ENCODE measurements at places on chromosomes 7 and 10. TPM values are rescaled to one million over a fixed set of nuclear protein-coding genes. Genes with fewer than 3 reads are reported as not detected.

Gene UTF1
- polyA plus RNA-seq, result not detected

Gene POLR2J3
- 13.5 TPM for polyA plus RNA-seq

Gene ERCC6
- polyA plus RNA-seq, result 9.1 TPM

Gene CCL24
- not detected for polyA plus RNA-seq

Gene HTR7
- 2.3 TPM for polyA plus RNA-seq

Gene SHTN1
- 0.28 TPM for polyA plus RNA-seq

- DNase-seq, result no peak
Measured at GRCh38 chr10:97664282-97664850, 22.7 kb downstream of the AVPI1 start.

GRCh38 chr7:18820981-18821380, 296.5 kb downstream of the TWIST1 start:
- DNase-seq, result no peak

DNA sequence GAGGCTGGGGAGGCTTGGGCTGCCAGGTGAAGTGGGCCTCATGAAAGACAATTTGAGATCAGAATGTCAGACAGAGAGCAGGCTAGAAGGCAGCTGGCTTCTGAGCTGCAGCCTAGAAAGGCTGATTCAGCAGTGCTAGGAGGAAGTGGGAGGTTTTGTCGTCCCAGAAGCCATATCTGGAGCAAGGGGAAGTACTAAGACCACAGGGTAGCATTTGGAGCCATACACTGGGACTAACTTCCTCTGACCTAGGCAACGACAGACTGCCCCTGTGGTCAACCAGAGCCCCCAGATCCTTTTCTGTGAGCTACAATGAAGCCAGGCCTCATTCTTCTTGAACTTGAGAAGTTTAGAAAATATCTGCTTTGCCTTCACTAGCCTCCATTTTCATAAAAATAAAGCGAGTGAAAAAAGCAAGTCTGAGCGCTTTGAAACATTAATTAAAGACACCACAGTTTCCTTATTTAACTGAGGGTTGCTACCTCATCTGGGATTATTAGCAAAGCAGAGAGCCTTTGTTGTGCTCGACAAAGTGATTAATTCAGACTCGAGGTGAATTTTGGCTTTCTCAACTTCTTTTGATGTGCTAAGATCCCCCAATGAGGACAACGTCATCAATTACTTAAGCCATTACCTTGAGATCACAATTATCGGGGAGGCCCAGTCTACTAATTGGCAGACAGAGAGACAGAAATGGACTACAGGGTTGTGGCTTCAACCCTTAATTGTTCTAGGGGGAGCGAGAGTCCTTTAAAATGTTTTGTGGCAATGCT, 26.6 kb downstream of the TBXAS1 start:
- peak; percentile 34 for DNase-seq

GRCh38 chr7:128108129-128108528, 76.9 kb upstream of the LRRC4 start:
- no peak for DNase-seq

DNA sequence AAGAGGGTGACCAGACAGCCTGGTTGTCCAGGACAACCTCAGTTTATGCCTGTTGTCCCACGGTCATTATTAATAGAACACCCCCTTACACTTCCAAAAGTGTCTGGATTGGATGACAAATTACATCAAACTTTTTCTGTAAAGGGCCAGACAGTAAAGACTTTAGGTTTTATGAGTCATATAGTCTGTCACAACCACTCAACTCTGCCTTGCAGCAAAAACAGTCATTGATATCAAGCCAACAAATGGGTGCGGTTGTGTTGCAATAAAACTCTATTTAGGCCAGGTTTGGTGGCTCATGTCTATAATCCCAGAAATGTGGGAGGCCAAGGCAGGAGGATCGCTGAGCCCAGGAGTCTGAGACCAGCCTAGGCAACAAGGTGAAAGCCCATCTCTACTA, 66.7 kb upstream of the ATP6V0A4 start:
- no peak for DNase-seq

DNA sequence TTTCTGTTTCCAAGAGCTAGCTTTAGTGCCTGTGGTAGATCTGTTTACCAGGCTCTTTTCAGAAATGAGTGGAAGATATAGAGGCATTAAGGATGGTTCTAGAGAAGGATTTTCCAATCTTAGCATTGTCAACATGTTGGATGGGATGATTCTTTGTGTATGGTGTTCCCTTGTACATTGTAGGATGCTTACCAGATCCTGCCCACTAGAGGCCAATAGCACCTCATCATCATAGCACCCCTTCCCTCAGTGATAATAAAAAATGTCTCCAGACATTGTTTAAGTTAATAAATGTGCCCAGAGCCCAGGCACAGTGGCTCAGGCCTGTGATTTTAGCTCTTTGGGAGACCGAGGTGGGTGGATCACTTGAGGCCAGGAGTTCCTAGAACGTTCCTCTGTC, 121.2 kb downstream of the ANKRD30A start:
- DNase-seq, result no peak

DNA sequence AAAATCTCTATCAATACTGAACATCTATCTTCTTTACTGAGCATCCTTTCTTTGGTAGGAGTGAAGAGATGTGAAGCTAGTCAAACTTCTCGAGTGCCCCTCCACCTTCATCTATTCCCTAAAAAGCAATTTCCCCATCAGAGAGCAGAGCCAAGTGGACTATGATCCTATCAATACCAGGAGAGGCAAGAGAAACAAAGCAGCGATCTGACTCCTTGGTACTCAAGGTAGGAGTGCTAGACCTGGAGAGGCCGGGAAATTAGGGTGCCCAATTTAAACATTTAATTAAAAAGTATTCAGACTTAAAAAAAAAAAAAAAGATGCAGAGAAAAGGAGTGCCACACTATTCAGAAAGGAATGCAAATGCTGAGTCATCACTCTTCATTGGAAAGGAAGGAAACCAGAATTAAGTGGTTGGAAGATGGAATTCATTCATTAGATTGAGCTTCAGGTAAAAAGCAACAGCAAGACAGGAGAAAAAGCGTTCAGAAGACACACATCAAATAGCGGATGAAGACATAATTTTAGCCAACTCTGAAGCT, 1.6 kb downstream of the TIAL1 start:
- no peak for DNase-seq

Measured in immature natural killer cell (primary cell).